GM10248 (cell line): ENCODE measurements at places on chromosomes 11 and 22.

DNA sequence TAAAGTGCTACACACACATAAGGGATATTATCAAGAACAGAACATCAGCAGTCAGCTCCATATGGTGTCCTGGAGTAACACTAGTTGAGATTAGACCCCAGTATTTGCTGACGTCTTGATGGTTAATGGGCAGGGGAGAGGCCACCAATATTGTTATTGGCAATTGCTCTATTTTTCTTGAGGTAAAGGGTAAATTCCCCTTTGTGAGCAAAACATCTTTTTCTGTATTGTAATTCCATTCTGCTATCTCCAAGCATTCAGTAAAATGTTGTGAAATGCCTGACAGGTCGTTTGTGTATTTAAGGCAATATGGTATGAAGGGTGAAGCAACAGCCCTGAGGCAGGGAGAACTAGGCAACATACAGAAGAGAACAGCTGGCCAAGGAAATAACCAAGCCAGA is 21.9 kb downstream of the PC start:
- no peak for DNase-seq

- DNase-seq, result no peak
These were observed 26.2 kb downstream of the FSHB start for GRCh38 chr11:30257058-30257457.

DNA sequence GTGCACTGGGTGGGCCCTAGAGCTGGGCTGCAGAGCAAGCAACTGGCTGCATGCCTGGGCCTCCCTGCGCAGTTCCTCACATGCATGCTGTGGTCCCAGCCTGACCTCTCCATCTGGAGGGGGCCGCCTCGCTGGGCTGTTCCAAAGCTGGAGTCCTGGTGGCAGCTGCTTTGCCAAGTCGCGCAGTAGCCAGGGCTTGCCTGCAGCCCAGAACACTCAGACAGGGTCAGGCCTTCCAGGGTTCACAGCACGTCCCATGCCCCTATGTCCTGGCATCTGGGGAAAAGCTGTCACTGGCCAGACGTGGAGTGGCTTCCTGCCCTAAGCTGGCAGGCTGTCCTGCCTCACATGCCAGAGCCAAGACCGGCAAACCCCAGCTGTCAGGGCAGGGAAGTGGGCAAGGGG is 16.5 kb upstream of the CDC42EP2 start:
- no peak for DNase-seq

DNA sequence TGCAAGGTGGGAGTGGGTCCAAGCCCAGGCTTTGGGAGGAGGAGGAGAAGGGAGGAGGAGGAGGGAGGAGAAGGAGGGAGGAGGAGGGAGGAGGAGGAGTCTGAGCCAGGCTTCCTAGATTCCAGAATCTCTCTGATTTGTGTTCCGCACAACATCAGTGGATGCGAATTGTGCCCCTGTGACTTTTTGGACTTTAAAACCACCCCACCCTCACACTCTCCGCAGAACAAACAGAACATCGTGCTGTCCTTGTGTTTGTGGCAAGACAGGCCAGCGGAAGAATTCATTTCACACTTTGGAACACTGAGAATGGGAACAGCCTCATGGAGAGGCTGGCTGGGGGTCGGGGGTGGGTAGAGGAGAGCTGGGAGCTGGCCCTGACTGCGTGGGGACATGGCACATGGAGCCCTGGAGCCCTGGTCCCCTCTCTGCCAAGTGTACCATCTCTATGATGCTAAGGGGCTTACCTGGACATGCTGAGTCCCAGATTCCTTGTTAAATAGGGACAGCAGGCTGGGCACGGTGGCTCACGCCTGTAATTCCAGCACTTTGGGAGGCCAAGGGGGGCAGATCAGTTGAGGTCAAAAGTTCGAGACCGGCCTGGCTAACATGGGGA is 16.4 kb upstream of the SHANK2 start:
- DNase-seq, result no peak

DNA sequence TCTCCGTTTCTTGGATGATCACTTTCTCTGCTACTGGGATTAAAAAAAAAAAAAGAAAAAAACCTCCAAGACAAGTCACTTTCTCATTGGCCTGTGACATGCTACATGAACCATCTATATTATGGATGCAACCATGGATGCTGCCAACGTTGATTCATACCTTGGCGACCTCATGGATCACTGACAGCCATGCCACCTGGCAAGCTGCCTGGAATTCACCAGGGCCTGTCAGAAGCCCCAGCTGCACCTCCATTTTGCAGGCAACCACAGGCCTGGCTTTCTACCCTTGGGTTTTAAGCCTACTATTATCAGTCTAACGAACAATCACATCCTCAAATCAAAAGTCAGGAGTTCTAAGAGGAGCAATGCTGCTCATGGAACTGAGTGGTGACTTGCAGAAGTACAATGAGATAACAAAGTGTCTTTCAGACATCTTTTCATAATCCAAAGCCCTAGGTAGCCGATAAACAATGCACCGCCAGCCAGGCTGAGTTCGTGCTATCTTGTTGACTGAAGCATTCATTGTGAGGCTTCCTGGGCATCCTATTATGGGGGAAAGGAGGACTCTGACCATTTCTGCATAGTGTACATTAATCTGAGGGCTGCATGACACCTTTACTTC is 48.0 kb upstream of the CADM1 start:
- DNase-seq, result no peak

- no peak for DNase-seq
These were observed 1.8 kb downstream of the TMEM179B start for GRCh38 chr11:62788991-62789390.

DNA sequence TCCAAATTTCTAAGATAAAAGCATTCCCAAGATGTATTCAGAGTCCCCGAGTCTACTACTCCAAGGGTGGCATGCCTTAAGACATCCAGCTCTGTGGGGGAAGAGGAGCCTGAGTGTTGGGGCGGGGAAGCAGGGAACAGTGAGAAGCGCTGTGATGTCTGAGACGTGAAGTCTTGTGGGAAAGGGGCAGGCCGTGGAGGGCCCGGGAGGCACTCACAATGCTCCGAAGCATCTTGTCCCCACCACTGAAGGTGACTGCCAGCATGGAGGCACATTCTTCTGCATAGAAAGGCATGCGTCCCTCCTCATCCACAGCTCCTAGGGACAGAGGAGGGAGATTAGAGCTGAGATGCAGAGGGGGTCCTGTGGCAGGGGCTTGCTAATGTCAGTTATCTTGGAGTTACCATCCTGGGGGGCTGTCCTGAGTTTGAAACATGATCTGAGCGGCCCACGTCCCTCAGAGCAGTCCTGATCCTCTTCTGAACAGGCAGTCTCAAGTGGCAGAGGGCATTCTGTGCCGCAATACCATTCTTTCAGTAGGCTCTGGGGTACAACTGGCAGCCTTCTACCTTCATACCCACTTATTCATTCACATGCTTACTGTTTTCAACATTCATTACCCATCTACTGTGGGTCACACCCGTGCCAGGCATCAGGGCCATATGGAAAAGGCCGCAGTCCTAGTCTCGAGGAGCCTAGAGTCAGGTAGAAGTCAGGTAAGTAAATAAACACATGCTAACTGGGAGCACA is 8.7 kb downstream of the PCSK7 start:
- DNase-seq, result no peak

GRCh38 chr11:92955860-92956259 is 13.6 kb upstream of the MTNR1B start:
- no peak for DNase-seq
